ENCODE measurements at places on chromosomes 1 and 21.

DNA sequence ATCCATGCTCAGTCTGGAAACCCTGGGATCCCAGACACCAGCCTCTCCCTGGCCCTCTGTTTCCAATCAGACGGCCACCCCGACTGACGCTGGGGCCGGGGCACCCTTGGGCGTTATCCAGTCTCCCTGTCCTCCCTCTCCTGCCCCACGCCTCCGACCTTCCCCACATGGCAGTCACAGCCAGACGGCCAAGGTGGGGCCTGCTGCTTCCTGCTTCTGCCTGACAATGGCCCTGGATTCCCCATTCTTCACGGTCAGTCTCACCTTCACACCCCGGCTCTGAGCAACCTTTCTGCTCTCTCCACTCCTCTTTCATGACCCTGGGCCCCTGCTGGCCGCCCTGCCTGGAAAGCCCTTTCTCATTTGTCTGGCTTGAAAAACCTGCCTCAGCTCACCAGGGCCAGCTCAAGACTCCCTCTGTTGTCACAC is 6.6 kb downstream of the GNG4 start:
- no peak for DNase-seq

GRCh38 chr1:10490286-10490970 is 15.7 kb downstream of the PEX14 start:
- DNase-seq: no peak

GRCh38 chr21:31913182-31913608 is 40.4 kb downstream of the HUNK start:
- DNase-seq: no peak

DNA sequence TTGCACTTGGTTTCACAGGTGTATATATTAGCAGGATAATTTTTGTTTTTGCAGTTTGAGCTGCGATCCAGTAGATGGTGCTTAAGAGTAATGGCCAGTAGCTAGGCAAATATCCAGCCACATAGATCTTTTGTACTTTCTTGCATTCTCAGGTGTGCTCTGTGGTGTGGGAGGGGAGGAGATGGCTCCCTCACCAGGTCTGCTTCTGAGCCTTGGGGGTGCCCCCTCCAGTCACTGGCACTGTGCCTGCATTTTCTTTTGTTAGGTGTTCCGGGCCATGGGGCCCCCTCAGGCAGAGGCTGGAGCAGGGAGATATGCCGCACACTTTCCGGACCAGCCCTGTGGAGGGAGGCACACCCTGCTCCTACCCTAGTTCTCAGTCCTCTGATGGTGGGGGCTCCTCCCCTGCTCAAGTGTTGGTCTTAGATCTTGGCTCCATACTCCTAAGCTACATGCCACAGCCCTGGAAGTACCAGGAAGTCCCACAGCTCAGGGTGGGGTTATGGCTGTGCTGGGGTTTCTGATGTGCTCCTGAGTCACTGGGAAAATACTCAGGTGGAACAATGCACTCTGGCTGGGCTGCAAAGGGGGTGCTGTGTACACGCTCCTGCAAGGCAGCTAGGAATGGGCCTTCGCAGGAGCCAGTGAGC is 197.6 kb upstream of the DMRTA2 start:
- no peak for DNase-seq

DNA sequence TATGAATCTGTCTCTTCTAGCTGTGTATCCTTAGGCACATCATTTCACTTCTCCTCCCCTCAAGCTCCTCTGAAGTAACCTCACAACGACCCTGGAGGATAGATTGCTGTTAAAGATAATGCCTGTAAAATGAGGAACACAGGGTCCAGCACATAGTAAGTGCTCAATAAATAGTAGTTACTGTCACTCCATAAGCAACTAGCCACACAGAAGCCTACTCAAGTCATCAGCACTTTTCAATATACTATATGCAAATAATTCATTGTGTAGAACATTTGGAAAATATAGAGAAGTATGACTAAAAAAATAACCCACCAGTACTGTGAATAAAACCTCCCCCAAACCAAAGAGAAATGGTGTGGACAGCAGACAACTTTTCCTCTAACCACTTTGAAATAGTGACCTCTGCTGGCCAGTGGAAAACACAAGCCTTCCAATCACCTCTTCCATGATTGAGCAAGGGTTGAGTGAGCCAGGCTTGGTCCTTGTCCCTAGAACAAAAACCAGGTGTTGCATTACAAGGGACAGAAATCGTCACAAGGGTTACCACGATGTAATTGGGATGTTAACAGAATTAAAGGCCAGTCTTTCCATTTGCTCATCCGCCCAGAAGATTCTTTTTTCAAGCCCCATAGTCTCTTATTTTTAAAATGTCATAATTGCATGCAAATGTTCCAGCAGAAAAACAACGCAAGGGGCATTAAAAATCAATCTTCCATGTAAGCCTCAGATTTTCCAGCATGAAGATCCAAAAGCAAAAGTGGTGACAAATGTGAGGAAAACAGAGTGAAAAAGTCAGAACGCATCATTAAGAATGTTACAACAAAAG is 15.7 kb upstream of the GLIS1 start:
- DNase-seq: no peak

DNA sequence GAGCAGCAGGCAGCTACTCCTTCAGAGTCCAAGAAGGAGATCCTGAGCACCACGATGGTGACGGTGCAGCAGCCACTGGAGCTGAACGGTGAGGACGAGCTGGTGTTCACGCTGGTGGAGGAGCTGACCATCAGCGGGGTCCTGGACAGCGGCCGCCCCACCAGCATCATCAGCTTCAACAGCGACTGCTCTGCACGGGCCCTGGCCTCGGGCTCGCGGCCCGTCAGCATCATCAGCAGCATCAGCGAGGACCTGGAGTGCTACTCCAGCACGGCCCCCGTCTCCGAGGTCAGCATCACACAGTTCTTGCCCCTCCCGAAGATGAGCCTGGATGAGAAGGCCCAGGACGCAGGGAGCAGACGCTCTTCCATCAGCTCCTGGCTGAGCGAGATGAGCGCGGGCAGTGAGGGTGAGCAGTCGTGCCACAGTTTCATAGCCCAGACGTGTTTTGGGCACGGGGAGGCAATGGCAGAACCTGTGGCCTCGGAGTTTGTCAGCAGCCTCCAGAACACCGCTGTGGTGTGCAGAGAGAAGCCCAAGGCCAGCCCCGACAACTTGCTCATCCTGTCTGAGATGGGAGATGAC is 531.8 kb downstream of the KIF26B start:
- no peak for DNase-seq

DNA sequence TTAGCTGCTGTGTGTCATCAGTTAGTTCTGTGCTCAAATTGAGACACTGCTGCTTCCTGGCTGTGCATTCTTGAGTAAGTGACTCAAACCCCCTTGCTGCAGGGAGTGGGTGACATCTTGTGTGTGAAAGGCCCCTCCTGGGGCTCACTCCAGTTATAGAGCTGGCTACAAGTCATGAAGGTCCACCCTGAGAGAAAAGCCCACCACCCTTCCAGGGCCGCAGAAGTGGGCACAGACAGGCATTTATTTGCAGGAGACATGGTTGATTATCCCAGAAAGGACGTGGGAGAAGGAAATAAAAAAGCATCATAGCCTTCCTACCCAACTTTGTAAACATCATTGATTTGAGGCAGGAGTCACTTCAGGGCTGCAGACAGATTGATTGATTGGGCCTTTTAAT is 550.6 kb downstream of the MATN1 start:
- DNase-seq: no peak

- DNase-seq: no peak
Observed at GRCh38 chr1:213680677-213681325, 307.0 kb upstream of the PROX1 start.

DNA sequence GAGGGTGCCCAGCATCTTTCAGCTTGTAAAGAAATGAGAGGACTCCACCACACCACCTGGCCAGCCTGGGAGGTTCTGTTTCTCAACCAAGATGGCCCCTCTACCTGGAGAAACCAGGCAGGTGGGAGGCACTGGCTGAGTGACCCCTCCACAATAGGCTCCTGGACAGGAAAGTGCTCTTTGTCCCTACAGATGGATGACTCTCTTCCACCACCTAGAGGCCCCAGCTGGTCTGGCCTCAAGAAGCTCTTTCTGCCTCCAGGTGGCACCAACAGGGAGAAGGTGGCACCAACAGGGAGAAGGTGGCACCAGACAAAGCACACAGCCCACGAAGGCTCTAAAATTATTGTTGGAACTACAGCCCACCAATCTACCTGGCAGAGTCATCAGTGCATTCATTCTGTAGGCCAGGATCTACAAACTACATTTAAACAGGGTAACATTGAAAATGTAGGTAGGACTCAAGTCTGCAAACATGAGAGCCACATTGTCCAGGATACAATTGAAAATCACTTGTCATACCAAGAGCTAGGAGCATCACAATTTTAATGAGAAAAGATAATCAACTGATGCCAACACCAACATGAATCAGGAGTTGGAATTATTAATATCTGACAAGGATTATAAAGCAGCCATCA is 14.4 kb downstream of the TMPRSS3 start:
- DNase-seq: no peak

DNA sequence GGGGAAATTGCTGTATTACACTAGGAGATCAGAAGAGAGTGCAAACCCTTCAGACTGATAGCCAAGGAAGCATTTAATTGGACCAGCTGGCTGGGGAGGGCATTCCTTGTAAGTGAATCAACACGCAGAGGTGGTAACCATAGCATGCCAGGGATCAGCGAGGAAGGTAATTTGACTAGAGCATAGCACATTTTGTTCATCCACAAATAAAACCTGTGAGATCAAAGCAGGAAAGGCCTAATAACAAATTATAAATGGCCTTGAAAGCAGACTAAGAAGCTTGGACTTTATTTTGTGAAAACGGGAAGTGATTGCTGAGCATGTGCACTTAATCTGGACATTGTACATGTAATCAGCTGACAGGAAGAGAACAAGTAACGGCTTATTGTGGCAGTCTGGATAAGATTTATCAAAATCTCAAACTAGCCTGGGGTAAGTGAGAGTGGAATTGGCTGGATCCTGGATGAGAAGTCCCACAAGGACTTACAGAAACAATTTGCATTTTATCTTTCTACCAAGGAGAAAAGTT is 11.7 kb upstream of the CD55 start:
- no peak for DNase-seq

DNA sequence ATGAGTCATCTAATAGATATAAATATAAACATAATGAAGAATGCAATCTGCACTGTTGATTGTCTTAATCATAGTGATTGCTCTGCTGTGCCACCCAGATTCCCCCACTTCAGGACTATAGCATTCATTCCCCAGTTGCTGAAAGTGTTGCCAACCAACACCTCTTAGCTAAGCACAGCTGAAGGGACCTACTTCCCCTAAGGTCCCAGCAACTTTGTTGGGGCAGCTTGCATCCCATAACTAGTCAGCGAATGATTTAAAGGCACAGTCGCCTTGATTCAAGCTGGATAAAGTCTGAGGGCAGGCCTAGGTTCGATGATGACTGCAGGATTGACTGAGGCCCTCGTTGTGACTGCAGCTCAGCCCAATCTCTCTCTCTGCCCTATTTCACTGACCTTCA is 14.3 kb upstream of the RGS1 start:
- DNase-seq: no peak

- no peak for DNase-seq
Observed at GRCh38 chr1:18107369-18108298, at the start of gene IGSF21. TSS of gene IGSF21 (plus strand) at chr1:18107798. CDS start at chr1:18108129, 331 bp downstream.

DNA sequence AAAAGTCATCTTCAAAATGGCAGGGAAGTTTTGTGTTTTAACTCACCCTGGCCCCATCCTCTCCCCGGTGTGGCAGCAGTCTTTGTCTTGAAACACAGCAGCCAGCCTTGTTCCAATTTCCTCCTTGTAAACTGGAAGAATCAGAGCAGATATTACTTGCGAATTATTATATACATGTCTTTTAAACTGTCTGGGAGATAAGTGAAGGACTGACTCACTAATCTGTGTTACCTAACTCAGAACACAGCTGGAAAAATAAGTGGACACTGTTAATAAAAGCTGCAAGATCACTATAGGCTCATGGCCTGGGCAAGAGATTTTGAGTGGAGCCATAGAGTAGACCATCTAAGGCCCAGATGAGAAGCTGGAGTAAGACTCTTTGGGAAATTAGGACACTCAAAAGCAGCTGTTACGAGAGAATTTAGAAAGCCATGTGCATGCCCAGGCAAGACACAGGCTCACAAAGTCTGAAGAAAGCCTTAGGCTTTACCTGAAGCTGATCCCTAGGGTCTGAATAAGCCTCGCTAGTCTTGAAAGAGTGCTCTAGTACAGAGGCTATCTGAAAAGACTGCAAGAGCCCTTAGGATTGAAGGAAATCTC is 233.0 kb upstream of the RAB4A start:
- DNase-seq: no peak

DNA sequence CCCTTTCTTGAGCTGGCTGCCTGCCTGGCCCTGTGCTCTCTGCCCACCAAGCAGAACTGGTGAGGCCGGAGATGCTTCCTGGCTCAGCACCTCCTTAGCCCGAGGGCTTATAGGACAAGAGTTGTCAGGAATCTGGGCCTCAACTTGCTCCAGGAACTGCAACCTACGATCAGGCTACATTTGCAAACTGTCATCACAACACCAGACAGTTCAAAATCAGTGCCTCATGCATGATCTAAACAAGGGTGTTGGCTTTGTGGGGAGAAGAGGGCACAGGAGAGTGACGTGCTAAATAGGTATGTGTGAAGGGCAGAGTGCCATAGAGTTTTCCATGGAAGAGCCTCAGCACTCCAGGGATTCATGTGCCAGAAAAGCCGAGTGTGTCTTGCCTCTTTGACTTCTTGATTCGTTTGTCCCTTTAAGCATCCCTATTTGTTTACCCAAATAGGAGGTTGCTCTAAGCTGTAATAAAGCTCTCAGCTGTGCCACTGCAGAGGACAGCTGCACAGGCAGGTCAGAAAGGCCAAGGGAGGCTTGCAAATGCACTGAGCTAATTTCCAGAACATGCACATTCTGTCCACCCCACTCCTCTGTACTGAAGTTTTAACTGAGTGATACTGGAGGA is 30.2 kb upstream of the NEK2 start:
- DNase-seq: no peak

DNA sequence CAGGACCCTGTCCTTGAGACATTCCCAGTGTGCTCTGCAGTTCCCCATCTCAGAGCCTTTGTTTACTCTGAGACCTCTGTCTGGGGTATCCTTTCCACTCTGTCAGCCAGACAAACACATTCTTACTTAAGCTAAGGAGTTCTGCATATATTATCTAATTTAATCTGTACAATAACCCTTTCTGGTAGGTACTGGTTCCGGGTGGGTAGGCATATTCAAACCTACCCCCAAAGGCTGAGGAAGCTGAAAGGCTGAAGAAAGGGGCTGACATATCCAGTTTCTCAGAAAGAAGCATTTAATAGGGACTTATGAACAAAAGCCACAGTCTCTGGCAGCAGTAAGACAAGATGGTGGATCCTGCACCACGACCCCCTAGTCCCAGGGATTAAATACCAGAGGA is 53.1 kb downstream of the KCNN3 start:
- no peak for DNase-seq

GRCh38 chr1:98813738-98814309 is 152.3 kb downstream of the SNX7 start:
- DNase-seq: no peak

All from stimulated activated CD8-positive, alpha-beta memory T cell treated with anti-CD3 and anti-CD28 coated beads, Interleukin-4, amount 100 ng/mL, for 1 hour (primary cell).